ENCODE measurements at places on chromosomes 1 and 21.

GRCh38 chr1:227388214-227389168 lies 70.2 kb upstream of the CDC42BPA start:
- no peak for DNase-seq

GRCh38 chr1:10854856-10855459 lies 58.5 kb upstream of the CASZ1 start:
- DNase-seq, result no peak

DNA sequence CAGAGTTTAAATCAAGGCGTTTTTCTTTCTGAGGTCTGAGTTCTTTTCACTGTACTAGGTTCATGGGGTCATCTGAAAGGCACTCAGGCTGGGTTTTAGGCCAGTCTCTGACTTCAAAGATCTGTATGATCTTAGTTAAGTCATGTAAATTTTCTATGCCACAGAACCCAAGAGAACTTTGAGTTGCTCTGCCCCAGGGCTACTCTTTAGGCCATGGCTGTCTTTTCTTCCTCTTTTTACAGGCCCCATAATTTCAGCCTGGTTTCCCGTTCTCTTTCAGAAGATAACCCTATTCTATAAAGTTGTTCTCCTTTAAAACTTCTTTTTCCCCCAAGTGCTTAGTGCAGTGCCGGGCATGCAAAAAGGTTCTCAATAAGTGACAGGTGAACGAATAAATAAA lies 26.1 kb downstream of the METTL13 start:
- DNase-seq, result no peak

- DNase-seq, result no peak
Observed at GRCh38 chr1:32966900-32967299, 2.3 kb upstream of the RNF19B start.

Data from cortex of kidney (tissue), 1 donor.